ENCODE measurements at places on chromosomes 7 and 10. TPM values are rescaled to one million over a fixed set of nuclear protein-coding genes. Genes with fewer than 3 reads are reported as not detected.

Gene APBB1IP
- polyA plus RNA-seq: 1.8 TPM

DNA sequence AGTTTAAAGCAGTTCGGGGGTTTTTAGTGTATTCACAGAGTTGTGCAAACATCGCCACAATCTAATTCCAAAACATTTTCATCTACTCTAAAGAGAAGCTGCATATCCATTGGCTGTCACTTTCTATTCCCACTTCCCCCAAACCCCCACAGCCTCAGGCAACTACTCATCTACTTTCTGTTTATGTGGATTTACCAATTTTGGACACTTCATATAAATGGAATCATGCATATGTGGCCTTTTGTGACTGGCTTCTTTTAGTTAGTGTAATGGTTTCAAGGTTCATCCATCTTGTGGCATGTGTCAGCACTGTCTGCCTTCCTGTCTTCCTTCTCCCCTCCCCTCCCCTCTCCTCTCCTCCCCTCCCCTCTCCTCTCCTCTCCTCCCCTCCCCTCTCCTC, 78.5 kb upstream of the FZD1 start:
- no peak for DNase-seq

DNA sequence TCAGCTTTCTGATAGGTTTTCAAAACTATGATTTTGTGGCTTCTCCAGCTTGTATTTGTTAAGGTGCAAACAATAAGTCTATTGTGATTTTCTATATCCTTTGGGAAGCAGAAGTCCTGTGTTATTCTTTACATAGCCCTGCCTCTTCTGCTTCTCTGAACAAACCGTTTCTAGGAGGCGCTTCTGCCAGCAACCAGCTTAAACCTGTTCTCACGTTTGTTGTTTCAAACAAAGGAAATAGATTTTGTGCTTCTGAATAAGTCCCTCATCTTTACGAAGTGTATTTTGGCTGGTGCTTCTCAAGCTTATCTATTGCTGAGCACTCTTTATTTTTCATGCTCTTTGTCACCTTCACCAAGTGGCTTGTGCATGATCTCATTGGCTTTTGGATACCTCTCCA, 61.0 kb downstream of the VTI1A start:
- no peak for DNase-seq

- no peak for DNase-seq
Observed at GRCh38 chr10:31299119-31299518, 19.9 kb upstream of the ZEB1 start.

Gene ZNF32
- polyA plus RNA-seq: 76.3 TPM

Gene TMEM196
- not detected for polyA plus RNA-seq

DNA sequence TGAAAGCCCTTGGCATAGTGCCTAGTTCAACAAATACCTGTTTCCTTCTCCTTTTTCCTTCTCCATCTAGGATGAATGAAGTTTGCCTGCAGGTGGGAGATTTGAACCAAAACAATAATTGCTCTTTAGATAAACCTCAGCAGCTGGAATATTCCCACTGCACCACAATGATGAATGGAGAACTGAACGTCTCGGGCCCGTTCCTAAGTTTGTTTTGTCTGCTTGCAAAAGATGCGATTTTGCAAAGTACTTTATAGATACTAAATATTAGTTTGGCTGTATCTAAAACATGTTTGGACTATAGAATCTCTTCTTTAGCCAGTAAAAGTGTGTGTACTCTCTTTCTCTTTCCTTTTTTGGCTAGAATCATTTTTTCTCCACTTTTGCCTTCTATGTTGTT, 75.8 kb upstream of the BMPER start:
- no peak for DNase-seq

Gene STOX1
- polyA plus RNA-seq: 11.7 TPM

Gene CREB5
- polyA plus RNA-seq: 6.3 TPM

DNA sequence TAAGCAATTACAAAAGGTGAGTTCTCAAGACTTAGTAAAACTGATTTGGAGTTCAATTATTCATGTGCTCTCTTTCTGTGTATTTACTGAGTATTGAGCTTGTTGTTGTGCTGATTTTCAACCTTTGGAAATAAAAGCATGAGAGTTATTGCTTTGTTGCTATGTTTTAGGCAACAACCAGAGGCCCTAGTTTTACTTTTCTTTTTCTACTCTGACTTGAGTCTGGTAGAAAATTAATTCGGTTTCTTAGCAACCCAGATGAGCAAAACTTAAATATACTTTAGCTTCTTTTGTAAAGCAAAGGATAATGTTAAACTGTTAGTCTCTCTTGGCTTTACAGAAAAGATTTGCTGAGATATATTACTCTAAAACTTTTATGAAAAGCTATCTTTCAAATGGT, 66.4 kb upstream of the SCIN start:
- DNase-seq: no peak

DNA sequence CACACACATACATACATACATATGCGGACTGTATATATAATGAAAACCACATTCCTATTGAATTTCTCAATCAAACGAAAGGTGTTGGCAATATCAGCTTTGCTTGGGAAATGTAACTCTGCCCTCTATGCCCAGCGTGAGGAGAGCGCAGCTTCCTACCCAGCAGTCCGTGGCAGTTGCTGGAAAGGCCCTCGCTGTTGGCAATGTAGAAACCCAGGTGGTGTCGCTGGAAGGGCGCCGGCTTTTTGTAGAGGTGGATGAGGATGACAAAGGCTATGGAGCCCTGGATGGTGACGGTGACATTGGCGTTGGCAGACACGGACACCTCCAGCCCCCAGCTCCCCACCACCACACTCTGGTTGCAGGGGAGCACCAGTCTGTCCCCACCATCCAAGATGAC, 100.9 kb downstream of the ITIH5 start:
- no peak for DNase-seq

Gene TLX1
- 0.06 TPM for polyA plus RNA-seq

GRCh38 chr7:72281308-72281707, 130.8 kb downstream of the CALN1 start:
- DNase-seq: no peak

Gene RELN
- polyA plus RNA-seq: 13.4 TPM

DNA sequence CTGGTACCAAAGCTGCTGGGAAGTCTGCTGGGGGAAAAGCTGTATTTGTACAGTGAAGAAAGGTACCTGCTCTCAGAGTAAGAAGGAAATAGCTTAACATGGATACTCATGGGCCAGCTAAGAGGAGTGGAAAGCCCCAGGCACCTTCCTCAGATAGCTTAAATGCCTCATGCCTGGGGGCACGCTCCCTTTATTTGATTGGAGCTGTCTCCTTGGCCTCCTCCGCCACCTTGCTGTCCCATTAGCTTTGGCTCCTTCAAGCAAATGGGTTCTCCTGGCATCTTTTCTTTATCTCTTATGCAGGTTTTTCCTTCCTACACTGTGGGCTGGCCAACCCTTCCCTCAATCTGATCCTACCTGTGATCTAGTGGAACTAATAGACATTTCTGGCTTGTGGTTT, 318.5 kb downstream of the SH2D4B start:
- DNase-seq: no peak

DNA sequence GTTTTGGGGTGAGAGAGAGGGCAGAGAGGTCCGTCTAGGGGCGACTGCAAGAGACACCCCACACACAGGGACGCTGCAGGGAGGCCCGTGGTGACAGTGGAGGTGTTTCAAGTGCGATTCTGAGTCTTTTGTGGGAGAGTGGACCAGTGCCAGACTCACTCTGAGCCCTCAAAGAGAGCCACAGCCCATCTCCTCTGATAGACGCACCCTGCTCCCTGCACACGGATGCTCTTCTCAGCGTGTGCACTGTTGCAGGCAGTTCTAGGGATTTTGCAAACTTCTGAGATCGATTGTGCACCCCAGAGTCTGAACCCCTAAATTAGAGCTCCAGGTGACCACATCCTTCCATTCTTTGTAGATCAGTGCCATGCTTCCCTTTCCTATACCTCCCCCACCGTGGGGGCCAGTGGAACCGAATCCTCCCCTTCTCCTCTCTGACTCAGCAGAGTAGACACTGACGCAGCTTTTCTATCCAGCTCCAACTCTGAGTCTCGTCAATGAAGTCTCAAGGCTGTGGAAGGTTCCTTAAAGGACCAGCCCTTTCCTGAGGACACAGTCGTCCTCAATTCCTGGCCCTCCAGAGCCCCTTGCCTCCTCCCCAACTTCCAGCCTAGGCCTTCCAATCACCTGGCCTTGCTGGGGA, 83.8 kb downstream of the TMEM130 start:
- no peak for DNase-seq

Gene LIPN
- polyA plus RNA-seq: not detected

Gene TUBB8
- polyA plus RNA-seq: 0.50 TPM

DNA sequence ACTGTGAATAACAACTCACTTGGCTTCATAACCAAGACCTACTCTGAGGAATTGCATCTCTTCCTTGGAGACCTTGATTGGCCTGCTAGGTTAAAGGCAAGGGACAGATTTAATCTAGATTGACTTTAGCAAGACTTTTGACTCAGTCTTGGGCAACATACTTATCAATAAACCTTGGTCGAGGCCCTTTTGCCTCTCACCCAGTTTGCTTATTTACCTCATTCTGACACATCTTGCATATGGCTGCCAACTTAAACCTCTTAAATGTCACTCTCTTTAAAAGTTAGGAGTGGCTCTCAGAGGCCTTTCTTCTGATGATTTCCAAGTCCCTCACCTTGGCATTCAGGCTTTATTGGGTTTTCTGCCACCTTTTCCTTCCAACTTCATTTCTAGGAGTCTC, 124.5 kb downstream of the BAMBI start:
- no peak for DNase-seq

DNA sequence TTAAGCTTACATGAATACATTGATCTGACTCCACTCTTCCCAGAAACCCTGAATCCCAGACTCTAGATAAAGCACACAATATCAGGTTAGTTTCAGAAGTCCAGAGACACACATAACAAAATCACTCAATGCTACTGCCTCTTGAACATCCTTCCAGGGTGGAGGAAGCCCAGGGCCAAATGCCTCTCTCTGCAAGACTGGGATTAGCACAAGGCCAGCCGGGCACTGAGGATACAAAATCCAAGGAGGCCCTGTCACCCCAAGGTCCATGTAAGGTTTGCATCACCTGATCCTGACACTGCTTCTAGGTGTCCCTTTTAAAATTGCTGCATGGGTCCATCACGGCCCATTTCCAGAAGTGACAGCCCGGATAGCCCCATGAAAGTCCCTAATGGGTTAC, 2.6 kb upstream of the PLXNA4 start:
- DNase-seq: no peak

Gene HMX2
- 1.4 TPM for polyA plus RNA-seq

DNA sequence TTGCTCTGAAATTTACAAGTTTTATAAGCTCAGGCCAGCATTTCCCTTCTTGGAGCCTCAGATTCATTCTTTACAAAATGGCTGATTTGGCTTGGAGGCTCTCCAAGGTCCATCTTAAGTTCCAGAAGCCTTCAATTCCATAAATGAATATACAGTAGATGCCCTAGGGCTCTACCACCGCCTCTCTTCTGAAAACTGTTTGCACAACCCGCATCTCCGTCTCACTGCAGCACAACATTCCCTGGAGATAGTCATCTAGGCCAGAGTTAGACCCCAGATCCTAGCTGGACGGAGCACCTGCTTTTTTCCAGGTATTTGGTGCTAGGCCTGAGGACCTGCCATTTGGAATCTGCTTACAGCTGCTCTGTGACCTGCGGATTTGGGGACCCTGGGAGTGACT, 50.5 kb upstream of the NRP1 start:
- DNase-seq: no peak

Gene SH2D4B
- 0.12 TPM for polyA plus RNA-seq

DNA sequence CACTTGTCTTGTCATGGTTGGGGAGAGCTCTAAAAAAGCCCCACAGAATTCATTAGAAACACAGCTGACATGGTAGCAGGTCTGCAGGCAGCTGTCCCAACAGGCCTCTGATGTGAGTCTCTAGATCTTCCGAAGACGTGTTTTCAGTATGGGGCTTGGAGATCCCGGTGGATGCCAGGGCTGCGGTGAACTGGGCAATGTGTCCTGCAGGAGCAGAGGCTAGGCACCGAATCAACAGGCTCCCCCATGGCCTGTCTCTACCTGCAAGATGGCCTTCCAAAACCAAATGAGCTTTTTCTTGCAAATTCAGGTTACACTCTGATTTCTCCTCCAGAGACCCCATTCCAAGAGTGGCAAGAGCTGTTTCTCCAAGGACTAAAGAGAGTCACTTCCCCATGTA, 2.9 kb downstream of the CPXM2 start:
- DNase-seq: no peak

DNA sequence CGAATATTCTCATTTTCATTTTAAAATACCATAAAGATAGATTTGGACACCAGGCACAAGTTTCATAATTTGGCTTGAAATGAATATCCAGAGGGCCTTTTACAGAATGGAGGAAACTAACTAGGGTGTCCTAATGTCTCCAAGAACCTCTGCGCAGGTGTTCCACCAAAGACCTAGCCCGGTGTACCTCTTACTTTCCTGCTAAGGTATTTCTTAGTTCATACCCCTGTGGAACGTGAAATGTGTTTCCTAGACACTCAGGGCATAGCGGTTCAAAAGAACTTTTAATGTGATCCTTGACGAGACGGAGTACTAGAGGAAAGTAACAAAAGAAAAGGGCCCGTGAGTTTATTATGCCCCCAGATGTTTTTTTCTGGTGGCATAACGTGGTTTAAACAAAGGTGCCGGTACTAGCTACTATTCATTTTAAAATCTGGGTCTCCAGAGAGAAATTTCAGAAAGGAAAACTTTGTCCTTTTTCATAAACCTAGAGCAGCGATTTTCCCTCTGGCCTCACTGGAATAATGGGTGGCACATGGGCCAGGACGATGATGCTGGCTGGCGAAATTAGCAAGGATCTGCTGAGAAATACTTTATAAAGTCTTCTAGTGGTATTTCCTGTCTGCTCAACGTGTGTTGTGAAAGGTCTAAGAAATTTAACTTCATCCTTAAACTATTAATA, 1.4 kb downstream of the APBB1IP start:
- DNase-seq: no peak

Gene SFRP4
- 1.5 TPM for polyA plus RNA-seq

Gene PCLO
- 7.6 TPM for polyA plus RNA-seq

GRCh38 chr7:139798221-139798620, 20.4 kb upstream of the HIPK2 start:
- no peak for DNase-seq

GRCh38 chr7:33185786-33186185, 56.4 kb downstream of the BBS9 start:
- DNase-seq: peak; percentile 40

DNA sequence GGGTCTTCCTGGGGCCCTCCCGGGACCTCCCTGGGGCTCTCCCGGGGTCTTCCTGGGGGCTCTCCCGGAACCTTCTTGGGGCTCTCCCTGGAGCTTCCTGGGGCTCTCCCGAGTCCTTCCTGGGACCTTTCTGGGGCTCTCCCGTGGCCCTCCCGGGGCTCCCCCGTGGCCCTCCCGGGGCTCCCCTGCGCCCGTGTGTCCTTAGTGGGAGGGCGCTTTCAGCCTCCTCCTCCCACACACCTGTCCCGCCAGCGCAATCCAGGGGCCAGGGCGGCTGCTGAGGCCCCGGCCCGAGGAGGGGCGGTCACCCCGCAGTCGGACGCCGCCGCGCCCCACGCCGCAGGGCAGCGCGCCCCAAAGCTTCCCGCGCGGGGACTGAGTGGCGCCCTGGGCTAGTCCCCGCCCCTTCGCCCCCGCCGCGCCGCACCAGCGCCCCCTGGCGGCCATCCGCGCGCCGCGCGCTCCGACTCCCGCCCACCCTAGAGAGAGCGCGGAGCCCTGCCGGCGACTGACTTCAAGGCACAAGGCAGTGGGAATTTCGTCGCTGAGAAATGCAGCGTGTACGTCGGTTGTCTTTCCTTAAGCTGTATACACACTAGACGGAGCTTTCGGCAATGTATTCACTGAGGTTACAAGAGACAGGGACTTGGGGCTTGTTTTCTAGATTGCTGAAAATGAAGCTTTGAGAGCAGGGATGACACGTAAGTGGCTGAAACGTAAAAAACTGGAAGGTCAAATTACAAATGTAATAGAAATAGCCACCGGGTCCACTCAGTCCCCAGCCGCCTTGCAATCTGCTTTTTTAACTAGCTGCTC, 47.1 kb downstream of the INSIG1 start:
- peak; percentile 47 for DNase-seq

Gene MALRD1
- 2.7 TPM for polyA plus RNA-seq

All from right renal cortex interstitium (tissue), 3 donors.